ENCODE measurements at places on chromosomes 2 and 18. TPM values are rescaled to one million over a fixed set of nuclear protein-coding genes. Genes with fewer than 3 reads are reported as not detected.

- peak; percentile 30 for DNase-seq
These were observed 37.5 kb downstream of the CMPK2 start for GRCh38 chr2:6828299-6828584.

- no peak for DNase-seq
These were observed 46.2 kb upstream of the FZD7 start for GRCh38 chr2:201987426-201987825.

GRCh38 chr2:24512404-24512803 lies 21.4 kb downstream of the NCOA1 start:
- no peak for DNase-seq

DNA sequence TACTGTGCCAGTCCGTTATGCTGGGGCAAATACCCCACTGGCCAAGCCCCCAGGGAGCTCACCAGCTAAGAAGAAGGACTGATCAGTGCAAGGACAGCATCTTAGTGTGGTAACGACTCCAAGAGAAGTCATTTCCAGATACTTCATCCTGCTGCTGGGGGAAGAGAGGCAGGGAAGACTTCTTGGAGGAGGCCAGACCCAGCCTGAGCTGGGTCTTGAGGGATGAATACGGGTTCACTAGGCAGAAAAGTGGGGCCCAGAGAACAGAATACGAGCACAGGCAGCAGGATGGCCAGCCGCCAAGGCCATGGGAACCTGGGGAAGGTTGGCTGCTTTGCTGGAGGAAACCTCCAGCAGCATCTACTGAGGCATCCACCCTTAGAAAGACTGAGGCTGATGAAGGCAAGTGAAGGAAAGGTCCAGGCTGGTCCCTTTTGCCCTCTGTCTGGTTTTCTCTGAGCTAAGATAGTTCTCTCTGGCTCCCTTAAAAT lies 84.1 kb downstream of the GLI2 start:
- DNase-seq, result no peak

DNA sequence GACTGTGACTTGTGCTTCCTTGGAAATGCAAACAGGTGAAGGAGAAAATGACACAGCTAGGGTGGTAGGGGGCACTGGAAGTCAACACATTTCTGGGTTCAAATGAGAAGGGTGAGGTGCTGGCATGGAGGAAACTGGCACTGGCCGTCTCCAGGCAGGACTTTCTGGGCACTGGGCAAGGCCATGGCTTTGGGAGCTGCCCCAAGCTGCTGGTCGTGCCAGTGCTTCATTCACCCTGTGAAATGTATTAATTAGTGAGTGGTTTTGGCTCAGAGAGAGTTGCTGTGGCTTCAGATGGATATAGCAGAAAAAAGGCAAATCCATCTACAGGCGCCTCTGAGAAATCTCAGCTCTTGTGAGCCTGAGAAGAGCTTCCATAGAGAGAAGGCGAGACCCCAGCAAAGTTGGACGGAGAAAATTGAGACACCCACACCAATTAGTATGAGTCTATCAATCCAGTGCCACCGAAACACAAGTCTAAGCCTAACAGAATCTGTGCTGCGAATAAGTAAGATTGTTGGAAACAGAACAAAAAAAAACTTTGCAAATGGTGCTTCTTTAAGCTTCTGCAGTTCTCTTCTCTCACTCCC lies 202.1 kb upstream of the TNP1 start:
- DNase-seq, result no peak

DNA sequence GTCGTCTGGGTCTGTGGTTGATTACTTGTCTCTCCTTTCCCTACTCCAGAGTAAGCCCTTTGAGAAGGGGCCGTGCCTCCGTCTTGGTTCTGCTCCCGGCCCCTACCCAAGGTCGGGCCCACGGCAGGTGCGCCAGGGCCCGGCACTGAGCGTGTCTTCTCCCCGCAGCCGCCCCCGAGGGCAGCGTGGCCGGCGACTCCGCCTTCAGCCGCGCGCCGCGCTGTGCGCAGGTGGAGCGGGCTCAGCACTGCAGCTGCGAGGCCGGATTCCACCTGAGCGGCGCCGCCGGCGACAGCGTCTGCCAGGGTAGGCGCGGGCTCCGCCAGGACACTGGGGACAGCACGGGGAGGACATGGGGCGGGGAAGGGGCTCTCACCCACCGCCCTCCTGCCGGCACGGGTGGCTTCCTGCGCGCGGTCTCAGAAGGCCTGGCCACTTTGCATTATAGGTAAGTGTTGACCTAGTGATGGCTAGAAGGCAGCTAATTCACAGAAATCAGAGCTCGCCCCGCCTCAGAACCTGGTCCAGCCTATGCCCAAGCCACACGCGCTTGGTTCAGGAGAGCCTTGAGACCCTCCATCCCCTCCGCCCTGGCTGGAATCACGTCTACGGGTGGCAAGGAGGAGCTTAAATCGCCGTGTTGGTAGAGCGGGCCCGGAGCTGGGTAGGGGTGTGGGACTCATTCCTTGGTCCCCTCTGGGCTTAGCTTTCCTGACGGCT lies 43.5 kb downstream of the FBLN7 start:
- DNase-seq, result no peak

- no peak for DNase-seq
These were observed 623.1 kb downstream of the TSN start for GRCh38 chr2:122378521-122378920.

GRCh38 chr2:73868204-73868978 lies 24.4 kb upstream of the ACTG2 start:
- no peak for DNase-seq

DNA sequence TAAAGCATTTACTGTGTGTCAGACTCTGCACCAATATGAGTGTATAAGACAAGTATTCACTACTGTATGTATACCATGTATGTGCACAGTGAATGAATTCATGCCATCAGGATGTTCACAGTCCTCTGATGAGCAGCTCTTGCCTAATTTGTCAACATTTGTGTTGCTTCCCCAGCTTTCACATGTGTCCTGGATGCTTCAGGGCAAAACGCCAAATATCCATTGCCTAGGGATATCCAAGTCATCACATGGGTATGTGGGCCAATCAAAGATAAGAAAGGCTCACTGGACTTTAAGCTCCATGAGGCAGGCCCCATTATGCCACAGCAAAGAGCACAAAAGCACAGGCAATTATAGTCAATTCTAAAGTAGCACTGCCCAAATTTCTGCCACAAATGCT lies 134.2 kb upstream of the CHAC2 start:
- no peak for DNase-seq

- no peak for DNase-seq
These were observed 9.1 kb downstream of the KLF7 start for GRCh38 chr2:207156451-207157161.

GRCh38 chr2:9773903-9774239 lies 69.4 kb upstream of the TAF1B start:
- no peak for DNase-seq

DNA sequence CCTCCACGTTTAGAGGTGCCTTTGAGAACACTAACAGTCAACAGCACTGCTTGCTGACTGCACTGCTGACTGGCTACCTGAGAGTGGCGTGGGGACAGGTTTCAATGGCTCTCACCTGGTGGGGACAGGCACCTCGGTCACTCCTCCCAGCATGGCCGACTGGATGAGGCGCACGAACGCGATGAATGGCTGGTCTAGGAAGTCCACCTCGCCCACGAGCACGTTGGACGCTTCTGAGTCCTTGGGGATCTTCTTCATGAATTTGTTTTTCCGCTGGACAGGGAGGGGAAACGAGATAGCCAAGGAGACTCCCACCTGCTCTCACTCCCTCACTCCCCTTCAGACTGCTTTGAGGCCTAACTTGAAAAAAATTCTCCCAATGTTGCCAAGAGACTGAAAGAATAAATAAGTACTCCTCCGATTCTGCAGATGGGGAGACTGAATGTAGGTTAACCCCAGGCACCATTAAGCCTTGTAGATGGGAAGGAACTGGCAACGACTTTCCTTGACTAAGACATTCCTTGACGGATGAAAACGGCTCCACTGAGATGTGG lies 57.3 kb downstream of the MTHFD2 start:
- no peak for DNase-seq

DNA sequence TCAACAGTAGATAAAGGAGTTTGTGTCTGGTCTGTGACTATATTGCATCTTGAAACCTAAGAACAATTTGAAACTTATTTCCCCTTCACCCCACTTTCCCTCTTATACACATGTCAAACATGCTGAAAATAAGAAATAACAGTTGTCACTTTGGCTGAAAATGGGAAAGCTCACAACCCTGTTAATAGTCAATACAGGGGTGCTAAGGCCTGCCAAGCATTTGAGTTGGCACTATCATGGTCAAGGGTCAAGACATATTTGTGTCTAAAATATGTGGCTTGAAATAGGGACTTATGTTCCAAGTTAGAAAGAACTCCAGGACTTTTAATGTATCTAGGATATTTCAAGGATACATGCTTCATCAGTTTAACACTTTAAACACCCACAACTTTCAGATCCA lies 20.6 kb downstream of the PAIP2B start:
- DNase-seq, result no peak

DNA sequence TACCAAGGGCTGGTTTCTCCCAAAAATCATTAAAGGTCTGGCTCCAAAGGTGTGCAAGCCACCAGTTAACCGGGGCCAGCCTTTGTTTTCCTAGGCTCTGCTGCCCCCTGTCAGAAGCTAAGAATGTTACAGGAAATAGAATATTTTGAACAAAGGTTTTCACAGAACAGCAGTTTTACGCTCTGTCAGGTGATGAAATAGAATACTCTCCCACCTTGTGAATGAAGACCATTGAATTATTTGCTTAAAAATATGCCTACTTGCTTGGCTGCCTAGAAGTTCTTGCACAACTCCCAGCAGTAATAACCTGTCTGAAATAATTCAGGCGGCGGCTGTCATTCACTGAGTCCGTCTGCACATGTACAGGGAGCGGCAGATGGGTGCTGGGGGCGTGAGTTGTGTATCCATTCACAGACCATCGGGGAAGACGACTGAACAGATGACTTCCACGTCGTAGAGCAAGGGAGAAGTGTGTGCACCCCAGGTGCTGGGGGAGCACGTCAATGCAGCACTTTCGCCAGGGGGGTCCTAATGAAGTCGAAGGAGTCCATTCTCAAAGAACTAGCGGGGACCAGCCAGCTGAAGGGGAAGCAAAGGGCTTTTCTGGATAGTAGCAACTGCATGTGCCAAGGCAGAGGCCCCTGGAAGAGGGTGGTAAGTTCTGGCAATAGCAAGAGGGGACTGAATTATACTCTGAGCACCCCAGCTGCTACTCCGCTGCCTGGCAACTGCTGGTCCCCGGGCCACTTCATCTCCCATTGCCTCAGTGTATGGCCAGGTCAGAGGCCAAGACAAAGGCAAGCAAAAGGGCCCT lies 56.1 kb downstream of the SF3B1 start:
- peak; percentile 60 for DNase-seq

GRCh38 chr2:85905187-85905666 lies 16.4 kb upstream of the ST3GAL5 start:
- DNase-seq, result no peak

- no peak for DNase-seq
These were observed 242.5 kb downstream of the AFF3 start for GRCh38 chr2:99899882-99900281.

DNA sequence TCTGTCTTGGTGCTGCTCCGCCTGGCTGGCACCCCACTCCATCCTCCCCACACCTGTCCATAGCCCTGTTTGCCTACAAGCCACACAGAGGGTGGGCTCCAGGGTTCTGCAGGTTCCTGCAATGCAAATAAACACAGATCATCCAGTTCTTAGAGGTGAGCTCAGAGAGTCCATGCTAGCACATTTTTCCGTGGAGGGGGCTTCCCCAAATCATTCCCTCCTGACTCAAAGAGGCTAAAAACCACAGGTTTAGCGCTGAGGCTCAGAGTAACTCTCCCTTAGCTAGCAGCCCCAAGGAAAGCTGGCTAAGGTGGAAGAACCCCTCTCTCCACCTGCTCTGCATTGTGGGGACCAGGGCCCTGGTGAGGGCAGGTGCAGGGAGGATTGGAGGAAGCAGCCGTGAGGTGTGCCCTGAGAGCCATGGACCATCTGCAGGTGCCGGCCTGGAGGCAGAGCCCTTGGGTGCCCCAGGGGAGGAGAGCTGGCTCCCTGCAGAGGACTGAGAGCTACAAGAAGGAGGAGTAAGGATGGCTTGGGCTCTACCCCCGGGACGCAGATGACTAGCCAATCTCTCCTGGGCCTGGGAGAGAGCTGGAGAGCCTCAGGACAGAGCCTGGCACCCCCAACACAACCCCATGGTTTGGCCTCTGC lies 23.8 kb upstream of the TEX44 start:
- DNase-seq, result no peak

DNA sequence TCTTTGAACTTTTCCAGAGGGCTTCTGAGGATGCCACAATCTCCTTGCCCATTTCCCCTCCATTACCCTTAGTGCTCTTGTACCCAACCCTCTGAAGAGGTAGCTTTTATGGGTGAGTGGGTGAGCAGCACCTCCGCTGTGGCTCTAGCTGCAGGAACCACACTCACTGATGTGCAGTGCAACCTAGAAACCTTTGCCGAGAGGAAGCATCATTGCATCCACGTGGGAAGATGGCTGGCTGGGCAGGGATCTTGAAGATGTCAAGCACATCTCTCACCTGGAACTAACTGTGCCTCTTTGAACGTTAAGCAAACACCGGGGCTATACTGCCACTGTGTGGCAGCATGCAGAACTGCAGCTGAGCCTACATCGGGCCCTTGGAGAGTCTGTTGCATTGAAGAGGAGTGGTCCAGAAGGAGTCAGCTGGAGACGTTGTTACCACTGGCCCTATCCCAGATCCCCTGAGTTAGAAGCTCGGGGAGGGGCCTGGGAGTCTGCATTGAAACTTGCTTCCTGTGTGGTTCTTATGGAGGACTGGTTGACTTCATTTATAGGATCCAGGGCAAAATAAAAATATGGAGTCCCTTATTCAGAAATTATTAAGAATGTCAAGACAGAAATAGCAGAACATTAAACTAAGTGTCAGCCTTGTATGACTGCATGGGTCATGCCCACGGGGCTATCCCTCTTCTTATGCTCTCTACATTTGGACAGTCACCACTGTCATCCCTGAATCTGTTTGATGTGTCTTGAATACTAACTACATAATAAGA lies 28.7 kb downstream of the IGFBP5 start:
- peak; percentile 66 for DNase-seq

GRCh38 chr2:20103530-20103929 lies 52.1 kb upstream of the LAPTM4A start:
- DNase-seq, result no peak

Gene CD8B2
- 0.11 TPM for polyA plus RNA-seq

Gene SCN7A
- 10.7 TPM for polyA plus RNA-seq

Gene SERPINB4
- polyA plus RNA-seq, result not detected

Gene TMEM182
- 8.8 TPM for polyA plus RNA-seq

Gene OTX1
- not detected for polyA plus RNA-seq

Gene ASB3
- 32.9 TPM for polyA plus RNA-seq

Gene TCF7L1
- polyA plus RNA-seq, result 59.1 TPM

Gene ZNF236
- polyA plus RNA-seq, result 12.8 TPM

Gene C2orf68
- polyA plus RNA-seq, result 67.0 TPM

Gene GPN1
- polyA plus RNA-seq, result 61.3 TPM

Gene KCNIP3
- 15.4 TPM for polyA plus RNA-seq

Gene ASXL3
- polyA plus RNA-seq, result 6.6 TPM

Data from right renal pelvis (tissue), 4 donors.